ENCODE measurements at places on chromosomes 12 and 14.
A peak's percentile ranks its signal among the peaks of the same experiment; 100 is the strongest.

DNA sequence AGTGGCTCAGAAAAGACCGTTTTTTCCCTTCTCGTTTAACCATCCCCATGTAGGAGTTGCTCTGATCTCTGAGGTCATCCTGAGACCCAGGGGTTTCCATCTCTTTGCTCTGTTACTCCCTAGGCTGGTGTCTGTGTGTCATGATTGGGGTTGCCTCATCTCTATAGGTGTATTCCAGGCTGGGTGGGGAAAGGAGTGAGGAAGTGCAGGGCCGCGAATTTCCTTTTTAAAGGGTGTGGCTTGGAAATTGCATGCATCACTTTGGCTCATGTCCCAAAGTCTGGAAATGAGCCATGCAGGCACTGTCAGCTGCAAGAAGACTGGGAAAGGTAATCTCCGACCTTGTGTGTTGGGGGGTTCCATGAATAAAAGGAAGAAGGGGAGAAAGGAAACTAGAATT lies 201.9 kb downstream of the AACS start:
- DNase-seq, result no peak

DNA sequence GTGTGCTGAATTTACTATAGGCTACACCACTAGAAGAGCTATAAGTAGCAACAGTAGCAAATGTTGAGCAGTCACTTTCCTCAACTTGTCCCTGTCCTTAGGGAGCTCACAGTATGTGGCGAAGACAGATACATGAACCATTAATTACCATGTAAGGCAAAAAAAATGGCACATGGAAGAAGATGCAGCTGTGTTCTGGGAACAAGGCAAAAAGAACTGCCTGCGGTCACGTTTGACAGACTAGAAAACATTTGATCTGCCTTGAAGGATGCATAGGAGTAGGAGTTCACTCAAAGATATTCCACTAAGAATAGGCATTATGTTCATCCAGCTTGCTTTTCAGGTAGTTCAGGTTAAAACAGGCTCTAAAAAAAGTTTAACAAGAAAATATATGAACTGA lies 46.5 kb upstream of the IFNG-AS1 start:
- no peak for DNase-seq

GRCh38 chr12:1607940-1608712 lies 13.7 kb upstream of the FBXL14 start:
- no peak for DNase-seq

DNA sequence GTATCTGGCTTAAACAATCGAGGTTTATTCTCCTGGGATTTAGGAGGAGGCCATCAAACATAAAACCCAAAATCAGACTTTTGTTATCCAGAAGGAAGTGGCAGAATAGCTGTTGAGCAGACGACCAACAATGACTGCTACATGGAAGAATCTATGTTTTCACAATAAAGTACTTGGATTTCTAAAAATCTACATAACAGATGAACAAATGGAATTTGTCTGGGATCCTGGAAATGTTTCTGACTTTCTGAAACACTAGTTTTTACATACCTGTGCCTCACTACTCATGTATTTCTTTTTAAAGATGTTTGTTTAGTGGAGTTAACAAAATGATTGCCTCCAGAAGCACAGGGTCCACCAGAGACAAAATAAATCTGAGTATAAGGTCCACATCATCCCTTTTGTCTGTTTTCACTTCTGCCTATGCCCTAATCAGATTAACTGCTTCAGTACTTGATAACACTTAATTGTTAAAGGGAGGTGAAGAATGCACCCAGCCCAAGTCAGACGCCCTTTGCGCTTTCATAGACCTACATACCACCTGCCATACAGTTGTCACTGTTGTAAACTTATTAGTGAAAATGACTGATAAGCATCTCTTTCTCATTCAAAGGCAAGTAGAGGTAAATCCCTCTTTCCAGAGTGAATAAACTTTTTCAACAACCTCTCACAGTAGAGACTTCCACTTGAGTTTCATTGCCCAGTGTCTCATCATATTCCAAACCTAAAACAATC lies 164.6 kb downstream of the EGLN3 start:
- no peak for DNase-seq

- DNase-seq, result no peak
Measured at GRCh38 chr14:59280961-59281360, 92.5 kb downstream of the DAAM1 start.

GRCh38 chr14:74641601-74642391 lies 29.8 kb upstream of the LTBP2 start:
- no peak for DNase-seq

DNA sequence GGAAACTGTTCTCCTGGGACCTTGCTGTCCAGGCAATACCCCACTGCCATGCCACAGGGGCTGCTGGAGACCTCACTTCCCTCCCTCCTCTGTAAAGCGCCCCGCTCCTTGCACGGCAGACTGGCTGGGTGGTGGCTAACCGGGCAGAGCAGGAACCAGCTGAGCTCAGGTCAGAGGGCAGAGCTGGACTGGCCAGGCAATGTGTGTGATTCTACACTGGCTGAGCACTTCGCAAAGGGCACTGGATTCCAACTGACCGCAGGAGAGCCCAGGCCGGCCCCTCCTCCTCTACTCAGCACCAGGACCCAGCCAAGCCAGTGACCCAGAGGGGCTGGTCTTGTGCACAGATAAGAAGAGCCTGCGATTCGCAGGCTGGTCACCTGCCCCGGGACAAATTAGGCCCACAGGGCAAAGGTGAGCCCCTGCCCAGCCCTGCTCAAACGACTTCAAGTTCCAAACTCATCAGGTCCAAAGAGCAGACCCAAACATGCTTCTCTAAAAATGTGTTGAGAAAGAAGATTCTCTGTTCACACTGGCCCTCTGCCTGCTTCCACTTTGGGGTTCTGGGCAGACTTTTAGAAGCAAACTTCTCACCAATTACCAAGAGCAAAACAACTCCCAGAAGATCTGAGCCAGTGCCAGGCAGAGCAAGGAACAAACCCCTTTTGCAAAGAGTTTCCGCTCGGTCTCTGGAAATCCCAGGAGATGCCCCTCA lies 54.9 kb upstream of the DIO3 start:
- peak; percentile 27 for DNase-seq

DNA sequence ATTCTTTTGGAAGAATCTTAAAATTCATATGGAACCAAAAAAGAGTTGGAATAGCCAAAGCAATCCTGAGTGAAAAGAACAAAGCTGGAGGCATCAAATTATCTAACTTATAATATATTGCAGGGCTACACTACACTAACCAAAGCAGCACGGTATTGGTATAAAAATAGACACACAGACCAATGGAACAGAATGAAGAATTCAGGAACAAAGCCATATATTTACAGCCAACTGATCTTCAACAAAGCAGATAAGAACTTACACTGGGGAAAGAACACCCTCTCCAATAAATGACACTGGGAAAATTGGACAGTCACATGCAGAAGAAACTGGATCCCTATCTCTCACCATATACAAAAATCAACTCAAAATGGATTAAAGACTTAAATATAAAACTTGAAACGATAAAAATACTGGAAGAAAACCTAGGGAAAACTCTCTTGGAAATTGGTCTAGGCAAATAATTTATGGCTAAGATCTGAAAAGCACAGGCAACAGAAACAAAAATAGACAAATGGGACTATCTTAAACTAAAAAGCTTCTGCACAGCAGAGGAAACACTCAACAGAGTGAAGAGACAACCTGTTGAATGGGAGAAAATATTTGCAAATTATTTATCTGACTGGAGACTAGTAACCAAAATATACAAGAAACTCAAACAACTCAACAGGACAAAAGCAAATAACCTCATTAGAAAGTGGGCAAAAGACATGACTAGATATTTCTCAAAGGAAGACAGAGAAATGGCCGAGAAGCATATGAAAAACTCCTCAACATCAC lies 286.3 kb downstream of the ITPR2 start:
- DNase-seq, result no peak

- no peak for DNase-seq
Measured at GRCh38 chr12:76556368-76556767, 3.2 kb downstream of the OSBPL8 start.

- DNase-seq, result no peak
Measured at GRCh38 chr12:56749359-56749758, 2.8 kb downstream of the PRIM1 start.

DNA sequence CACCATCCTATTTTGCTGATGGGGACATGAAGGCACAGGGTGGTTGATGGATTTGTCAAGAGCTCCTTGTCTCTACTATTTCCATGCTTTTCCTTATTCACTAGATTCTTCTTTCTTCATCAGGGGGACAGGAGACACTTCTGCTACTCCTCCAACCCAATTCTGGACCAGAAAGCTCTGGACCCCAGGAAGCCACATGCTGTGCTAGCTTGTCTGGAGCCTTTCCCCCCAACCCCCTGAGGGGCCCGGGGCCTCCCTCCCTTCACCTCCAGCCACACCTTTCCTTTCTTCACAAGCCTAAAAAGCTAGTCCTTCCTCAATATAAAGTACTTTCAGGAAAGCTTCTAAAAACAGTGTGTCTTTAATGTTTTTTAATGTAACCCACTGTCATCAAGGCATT lies 75.1 kb upstream of the CAPRIN2 start:
- no peak for DNase-seq

DNA sequence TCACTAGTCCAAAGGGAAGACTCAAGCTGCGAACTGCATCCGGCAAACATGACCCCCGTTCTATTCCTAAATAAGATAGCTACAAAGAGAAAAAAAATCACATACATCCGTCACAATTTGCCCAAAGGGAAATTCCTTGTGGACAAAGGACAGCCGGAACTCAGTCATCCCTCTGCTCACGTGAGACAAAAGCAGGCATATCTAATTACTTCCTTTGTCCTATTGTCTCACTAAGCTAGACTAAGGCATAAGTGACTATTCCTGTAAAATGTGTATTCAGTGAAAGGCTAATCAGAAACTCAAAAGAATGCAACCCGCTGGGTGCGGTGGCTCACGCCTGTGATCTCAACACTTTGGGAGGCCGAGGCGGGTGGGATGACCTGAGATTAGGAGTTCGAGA lies 27.2 kb upstream of the NINJ2 start:
- no peak for DNase-seq

GRCh38 chr14:105881021-105881930 lies 354.9 kb downstream of the TMEM121 start:
- peak; percentile 26 for DNase-seq

DNA sequence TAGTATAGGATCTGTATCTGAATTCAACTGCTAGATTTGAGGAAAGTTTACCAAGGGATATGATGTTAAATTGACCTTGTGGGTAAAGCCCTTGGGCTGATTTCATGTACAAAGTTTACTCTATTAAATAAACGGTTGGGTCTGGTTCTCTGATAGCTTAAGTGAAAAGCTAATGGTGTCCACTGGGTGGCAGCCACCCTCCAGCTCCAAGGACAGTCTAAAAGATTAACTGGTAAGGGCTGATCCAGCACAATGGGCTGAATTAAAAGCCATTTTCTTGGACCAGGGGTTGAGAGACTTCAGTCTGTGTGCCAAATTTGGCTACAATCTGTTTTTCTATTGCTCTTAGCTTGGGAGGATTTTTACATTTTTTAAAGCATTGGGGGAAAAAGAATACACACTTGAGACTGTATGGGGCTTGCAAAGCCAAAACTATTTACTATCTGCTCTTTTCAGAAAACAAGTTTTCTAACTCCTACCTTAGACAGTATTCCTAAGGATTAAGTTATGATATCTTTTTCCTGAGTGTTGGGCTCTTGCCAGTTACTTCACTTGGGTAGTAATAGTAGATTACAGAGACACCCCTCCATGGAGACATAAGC lies 116.5 kb downstream of the GPHN start:
- no peak for DNase-seq

GRCh38 chr14:37932008-37932407 lies 275.7 kb upstream of the SSTR1 start:
- no peak for DNase-seq

DNA sequence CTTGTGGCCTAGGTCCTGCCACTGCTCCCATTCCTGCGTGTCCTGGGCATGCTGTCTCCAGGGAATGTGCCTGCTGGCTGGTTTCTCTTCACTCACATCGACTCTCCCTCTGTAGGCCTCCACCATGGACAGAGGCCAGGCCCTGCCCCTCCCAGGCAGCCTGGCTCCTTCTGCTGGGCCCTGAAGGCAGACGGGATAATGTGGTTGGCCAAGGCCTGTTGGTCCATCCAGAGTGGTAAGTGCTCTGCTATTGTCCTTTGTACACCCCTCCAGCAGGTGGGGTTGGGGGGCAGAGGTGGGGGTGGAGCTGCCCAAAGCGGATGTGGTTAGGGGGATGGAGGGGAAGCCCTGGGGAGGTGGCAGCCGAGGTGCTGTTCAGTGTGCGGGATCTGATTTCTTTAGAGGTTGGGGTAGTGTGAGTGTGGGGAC lies 9.5 kb upstream of the NR4A1 start:
- DNase-seq, result no peak

GRCh38 chr14:74511966-74512830 lies 18.6 kb downstream of the ISCA2 start:
- DNase-seq, result no peak

DNA sequence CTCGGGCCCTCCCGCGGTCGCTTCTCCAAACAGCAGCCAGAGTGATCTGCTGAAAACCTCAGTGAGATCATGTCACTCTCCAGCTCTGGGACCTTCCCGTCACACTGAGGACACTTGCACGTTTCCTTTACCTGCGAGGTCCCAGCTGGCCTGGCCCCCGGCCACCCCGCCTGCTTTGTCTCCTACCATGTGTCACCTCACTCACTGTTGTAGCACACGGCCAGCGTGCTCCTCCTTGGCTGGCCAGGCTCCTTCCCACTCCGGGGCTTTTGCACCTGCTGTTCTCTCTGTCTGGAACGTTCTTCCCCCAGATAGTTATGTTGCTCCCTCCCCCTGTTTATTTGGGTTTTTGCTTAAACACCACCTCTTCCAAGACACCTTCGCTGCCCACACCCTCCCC lies 199.0 kb downstream of the TSPAN9 start:
- DNase-seq, result no peak

GRCh38 chr12:111556676-111557075 lies 42.4 kb downstream of the ATXN2 start:
- no peak for DNase-seq

DNA sequence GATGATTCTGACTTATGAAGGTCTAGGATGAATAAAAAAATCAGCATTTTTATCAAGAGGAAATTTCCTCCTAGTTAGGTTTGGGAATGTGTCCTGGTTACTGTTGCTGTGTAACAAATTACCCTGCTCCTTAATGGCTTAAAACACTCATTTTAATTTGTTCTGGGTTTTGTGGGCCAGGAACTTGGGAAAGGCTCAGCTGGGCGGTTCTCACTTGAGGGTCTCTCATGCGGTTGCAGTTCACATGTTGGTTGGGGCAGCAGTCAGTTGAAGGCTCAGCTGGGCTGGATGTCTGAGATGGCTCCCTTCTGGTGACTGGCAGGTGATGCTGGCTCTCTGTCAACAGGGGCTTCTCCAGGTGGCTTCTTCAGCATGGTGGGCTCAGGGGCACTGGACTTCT lies 214.6 kb downstream of the RBM19 start:
- no peak for DNase-seq
